ENCODE measurements at places on chromosomes 2 and 18.

DNA sequence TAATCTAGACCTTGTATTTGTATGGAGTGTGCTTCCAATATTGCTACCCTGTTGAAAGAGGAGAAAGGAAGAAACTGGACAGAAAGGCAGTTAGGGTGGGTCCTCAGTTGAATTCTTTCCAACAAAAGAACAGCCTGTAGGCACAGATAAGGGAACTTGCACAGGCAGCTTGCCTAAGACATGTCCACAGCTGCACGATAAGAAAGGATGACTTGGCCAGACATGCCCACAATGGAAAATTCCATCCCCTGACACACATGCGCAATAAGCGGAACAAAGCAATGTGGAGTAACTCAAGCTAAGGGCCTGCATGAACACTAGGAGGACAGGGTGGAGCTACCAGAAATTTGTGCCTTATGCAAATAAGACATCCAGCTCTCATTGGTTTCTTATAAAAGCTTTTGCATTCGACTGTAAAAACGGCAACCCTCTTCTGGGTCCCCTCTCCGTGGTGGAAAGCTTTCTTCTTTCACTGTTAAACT is 1084.7 kb upstream of the NXPH2 start:
- DNase-seq, result no peak

DNA sequence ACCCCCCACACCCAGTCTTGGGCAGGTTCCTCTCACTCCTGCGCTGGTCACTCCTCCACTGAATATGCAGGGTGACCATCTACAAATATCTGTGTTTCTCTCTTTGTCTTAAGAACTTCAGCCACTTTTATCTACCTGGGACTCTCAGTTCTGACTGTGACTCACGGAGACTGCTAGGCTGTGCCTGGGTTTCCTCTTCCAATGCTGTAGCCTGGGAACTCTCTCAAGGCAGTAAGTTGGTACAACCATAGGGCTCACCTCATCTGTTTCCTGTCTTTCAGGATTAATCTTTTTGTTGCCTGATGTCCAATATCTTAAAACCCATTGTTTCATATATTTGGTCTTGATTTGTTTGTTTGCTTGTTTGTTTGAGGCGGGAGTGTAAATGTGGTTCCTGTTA is 47.2 kb upstream of the ZNF396 start:
- DNase-seq, result no peak

GRCh38 chr18:1968801-1969498 is 602.4 kb downstream of the METTL4 start:
- no peak for DNase-seq

GRCh38 chr2:20576598-20577115 is 74.2 kb downstream of the HS1BP3 start:
- peak; percentile 72 for DNase-seq

DNA sequence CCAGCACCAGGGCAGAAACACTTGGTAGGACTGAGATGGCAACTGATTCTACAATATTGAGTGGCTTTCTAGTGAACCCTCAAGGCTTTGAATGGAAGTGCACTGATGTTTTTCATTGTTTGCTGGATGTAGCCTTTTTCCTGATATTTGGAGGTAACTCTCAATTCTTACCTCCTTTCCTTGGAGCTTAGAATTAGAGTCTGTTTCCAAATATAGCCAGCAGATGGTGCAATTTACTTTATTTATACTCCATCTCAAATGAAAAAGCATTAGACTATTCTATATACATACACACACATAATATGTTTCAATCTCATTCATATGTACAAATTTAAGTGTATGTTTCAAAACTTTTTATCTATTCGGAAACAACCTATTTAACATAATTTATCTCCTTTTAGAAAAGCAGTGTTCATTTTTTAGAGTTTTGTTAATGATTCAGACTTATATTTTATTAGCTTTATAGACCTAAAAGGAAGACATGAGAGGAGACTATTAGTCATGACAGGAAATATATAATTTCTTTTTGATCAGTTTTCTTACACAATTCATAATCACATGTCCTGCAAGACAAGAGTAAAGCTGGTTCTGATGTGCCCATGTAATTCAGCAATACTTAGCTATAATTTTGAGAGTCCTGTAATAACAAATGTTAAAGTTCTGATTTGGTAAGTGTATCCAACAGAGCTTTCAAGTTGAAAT is 124.8 kb downstream of the NUP35 start:
- no peak for DNase-seq
